ENCODE measurements at places on chromosomes 5 and 9.

- DNase-seq: no peak
Observed at GRCh38 chr9:28750136-28750535, 1176.9 kb upstream of the C9orf72 start.

DNA sequence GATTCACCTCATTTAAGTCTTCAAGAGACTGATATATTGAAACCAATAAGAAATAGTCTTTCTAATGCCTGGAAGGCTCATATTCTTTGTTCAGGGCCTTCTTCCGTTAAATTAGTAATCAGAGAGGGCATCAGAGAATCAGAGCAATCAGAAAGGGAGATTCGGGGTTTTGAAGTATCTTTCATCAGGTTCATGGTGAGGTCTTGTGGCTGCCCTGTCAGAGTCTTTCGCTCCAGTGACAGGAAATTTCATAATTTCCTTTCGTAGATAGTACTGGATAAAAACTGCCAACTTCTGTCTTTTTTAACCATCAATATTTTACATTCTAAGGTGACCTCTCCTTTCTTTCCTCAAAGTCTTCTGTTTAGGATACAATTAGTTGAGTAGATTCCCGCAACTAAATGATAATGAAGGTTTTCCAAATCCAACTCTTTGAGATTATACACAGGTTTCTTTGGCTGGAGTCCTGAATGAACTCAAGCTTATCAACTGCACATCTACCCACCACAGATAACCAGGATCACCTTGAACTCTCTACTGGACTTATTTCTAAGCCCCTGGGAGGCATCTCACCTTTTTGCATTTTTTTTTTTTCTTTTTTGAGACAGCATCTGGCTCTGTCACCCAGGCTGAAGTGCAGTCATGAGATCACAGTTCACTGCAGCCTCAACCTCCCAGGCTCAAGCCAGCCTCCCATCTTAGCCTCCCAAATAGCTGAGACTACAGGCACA, 5.5 kb downstream of the IL31RA start:
- DNase-seq: no peak

DNA sequence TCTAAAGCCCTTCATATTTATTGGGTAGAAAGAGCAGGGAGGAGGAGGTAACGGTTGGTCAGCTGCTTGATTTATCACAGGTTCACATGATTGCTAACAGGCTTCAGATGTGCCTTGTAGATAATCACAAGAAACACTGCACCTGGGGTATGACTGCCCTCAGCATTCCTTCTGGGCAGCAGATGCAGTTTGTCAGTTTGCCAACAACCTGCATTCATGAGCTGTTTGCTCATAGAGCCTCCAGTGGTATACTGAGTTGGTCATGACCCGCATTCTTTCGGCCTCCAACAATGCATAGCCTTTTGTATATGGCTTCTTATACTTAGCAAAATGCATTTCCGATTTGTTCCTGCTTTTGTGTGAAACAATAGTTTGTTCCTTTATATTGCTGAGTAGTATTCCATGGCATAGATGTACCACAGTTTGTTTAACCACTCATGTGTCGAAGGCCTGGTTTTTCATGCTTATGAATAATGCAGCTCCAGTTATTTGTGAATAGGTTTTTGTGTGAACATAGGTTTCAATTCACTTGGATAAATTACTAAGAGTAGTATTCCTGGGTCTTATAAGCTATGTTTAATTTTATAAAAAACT, 83.6 kb downstream of the ARHGEF28 start:
- no peak for DNase-seq

GRCh38 chr5:176183321-176184074, 54.7 kb upstream of the SIMC1 start:
- peak; percentile 50 for DNase-seq

- DNase-seq: no peak
Observed at GRCh38 chr5:142863856-142864255, 93.7 kb downstream of the ARHGAP26 start.

DNA sequence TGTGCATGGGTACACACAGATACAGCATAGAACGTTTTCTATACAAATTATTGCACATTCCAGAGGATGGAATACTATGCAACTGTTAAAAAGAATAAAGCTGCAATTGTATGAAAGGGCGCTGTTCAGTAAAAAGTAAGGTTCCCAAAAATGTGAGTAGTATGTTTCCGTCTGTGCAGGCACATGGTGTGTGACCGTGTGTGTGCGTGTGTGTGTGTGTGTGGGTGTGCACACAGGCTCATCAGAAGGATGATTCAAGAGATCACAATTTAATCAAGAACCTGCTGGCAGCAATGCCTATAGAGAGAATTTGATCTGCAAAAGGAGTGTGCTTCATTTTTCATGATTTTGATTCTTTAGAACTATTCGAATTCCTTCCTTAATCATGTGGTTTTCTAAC, 76.3 kb downstream of the SEMA4D start:
- no peak for DNase-seq

DNA sequence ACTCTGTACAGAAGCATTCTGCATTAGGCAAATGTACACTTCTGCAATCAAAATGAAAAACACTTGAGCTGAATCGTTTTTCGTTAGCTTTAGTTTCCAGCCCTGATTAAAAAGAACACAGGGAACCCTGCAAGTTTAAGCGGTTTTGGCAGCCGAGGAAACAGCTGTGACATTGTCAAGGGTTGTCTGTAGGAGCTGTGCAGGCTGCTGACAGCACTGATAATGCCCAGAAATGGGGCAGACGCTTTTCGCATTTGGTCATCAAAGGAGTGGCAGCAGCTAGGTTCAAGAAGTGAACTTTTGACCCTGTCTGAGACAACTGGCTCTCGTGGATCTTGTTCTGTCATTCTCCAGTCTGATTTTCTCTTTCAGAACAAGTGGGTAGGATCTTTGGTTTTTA, 165.6 kb upstream of the CCDC152 start:
- DNase-seq: no peak

- DNase-seq: no peak
Observed at GRCh38 chr5:177198738-177199137, 65.2 kb downstream of the NSD1 start.

DNA sequence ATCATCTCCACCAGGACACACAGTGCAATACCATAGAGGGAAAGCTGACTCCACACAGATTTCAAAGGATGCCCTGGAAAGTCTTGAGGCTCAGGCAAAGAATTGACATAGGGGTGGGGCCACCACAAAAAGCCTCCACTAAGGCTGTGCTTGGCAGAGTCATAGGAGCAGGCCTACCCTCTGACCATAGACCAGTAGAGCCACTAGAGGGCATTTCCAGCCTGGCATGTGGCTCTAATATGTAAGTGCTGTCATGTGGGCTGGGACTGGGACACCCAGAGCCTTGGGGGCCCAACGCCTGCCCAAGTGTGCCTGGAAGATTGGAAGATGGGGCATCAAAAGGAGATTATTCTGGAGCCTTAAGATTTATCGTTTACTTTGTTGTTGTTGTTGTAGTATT, 726.0 kb downstream of the DNAH5 start:
- DNase-seq: no peak

DNA sequence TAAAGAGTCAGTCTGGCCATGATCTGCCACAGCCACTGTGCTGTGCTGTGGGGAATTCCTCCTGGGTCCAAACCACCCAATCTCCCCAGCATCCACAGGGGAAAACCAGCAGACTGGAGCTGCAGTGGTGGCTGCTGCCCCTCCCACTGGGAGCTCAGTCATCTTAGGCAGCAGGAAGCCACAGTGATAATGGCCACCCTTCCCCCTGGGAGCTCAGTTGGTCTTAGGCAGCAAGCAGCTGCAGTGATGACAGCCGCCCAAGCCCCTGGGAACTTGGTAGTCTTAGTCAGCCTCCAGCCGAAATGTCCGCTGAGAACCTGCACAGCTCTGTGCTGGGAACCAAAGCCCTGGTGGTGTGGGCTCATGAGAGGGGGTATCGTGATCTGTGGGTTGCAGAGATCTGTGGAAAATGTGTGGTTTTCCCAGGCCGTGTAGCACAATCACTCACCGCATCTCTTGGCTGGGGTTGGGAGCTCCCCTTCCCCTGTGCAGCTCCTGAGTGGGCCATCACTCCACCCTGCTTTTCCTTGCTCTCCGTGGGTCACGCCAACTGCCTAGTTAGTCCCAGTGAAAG, 38.4 kb upstream of the SMIM15 start:
- no peak for DNase-seq

GRCh38 chr9:94084314-94084713, at the start of gene PTPDC1:
Gene PTPDC1 (plus strand): TSS chr9:94084464. CDS start chr9:94084531, 67 bp downstream.
- peak; percentile 3 for DNase-seq

DNA sequence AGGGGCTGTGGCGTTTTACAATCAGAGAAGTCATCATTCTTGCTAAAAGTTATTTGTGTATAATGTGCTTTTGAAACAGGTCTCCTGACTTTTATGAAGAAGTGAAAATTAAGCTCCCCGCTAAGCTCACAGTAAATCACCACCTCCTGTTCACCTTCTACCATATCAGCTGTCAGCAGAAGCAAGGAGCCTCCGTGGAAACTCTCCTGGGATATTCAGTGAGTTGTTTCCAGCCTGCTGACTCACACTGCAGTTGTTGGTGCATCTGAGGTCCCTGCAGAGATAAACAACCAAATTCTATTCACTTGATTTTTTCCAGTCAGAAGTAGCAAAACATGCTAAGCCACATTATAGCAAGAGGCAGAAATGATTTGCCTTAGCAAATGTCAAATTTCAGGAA, 156.7 kb downstream of the DOCK8 start:
- peak; percentile 23 for DNase-seq

DNA sequence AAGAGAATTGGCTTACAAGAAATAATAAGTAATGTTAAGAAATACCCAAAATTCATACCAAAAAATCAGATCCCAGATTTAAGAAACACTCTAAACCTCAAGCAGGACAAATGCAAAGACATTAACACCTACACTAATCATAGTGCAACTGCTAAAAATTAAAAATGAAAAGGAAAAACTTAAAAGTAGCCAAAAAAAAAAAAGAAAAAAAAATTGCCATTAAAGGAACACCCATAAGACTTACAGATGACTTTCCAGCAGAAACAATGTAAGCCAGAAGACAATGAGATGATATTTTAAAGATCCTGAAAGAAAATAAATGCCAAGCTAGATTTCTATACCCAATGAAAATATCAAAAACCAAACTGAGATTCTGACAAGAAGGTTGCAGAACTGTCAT, 101.5 kb downstream of the DENND1A start:
- DNase-seq: no peak

- peak; percentile 38 for DNase-seq
Observed at GRCh38 chr5:8756498-8757084, 789.3 kb downstream of the SEMA5A start.

GRCh38 chr5:32753765-32754164, 42.6 kb downstream of the NPR3 start:
- DNase-seq: no peak

- DNase-seq: no peak
Observed at GRCh38 chr9:132858751-132859150, 19.3 kb downstream of the AK8 start.

DNA sequence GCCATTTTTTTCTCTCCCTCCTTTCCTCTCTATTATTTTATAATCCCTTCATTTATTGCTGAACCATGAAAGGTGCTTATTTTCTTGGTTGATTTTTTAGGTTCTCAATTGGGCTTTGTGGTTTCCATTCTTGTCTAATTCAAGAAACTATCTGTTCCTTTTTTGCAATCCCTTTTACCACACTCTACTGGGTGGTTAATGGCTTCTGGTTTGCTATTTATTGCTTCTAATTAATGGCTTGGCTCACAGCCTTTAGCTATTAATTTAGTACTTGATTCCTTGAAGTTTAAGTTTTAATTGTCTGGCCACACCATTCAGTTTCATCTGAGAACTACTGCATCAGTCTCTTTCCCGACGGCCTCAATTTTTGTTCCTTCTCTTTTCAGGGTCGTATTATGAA, 5.6 kb downstream of the FRRS1L start:
- no peak for DNase-seq

GRCh38 chr5:150066901-150067396, 19.4 kb downstream of the CSF1R start:
- DNase-seq: no peak

DNA sequence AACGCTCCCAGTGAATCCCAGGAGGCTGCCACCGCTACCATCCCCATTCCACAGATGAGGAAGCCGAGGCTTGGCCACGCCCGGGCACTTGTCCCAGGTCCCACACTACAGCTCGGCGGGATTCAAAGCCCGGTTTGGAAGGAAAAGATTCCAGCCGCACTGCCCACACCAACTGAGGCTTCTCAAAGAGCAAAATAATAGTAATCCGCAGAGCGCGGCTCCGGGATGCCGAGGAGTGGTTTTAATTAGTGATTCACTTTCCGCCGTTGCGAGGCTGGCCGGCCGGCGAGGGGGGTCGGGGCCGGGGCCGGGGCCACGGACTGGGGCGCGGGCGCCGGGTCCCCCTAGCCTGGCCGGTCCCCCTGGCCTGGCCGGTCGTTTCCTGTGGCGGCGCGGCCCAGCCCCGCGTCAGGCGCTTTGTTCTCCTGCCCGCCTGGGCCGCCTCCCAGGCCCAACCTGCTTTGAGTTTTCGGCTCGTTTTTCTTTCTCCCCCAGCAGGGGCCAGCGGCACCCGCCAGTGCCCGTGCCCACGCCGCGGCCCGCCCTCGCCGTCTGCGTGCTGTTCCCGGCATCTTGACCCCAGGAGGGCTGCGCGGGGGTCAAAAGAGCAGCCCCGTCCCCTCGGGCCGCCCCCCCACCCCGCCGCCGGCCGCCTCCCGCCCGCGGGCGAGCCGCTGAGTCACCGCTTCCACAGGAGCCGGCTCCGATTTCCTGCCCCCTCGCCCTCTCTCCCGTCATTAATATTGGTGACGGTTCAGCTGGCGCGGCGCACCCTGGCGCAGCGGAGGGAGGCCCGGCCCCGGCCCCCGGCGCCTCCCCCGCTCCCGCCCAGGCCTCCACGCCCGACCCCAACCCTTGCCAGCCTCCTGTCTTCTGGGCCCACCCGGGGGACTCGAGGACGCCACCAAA, 31.2 kb downstream of the FGF18 start:
- no peak for DNase-seq

DNA sequence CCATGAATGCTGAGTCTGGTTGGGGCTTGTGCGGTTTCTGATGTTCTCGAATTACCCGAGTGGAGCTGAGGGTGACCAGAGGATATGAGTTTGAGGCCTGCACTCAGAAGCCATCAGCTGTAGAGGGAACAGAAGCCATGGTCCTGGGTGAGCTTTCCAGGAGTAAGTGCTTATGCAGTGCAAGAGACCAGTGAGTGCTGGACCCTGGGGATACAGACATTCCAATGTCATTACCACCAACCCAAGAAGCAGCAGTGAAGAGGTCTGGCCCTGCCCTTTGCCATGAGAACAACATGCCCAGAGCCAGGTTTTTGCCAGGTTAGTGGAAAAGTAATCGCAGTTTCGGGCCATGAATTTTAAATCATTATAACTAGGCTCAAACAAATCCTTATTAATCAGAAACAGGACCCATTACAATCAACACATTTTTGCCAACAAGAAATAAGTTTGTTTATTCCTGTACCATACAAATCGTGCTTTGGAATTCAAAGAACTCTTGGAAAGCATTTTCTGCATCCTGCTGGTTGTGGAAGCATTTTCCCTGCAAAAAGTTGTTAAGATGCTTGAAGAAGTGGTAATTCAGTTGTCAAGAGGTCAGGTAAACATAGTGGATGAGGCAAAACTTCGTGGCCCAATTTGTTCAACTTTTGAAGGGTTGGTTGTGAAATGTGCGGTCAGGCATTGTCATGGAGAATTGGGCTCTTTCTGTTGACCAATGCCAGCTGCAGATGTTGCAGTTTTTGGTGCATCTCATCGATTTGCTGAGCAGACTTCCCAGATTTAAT, 154.6 kb downstream of the SYK start:
- DNase-seq: no peak

Measured in NCI-H1694 (cell line).